ENCODE measurements at places on chromosomes 3 and 15. TPM values are rescaled to one million over a fixed set of nuclear protein-coding genes. Genes with fewer than 3 reads are reported as not detected.

The DPPA4 gene
- not detected for total RNA-seq

The RIOX2 gene
- total RNA-seq = 26.1 TPM

The AQP9 gene
- total RNA-seq = not detected

The EFHB gene
- total RNA-seq = 0.33 TPM

The CD200 gene
- 10.2 TPM for total RNA-seq

The REC114 gene
- total RNA-seq = not detected

The ZFAND6 gene
- 122 TPM for total RNA-seq

The ADCY5 gene
- total RNA-seq = not detected

The SOX2 gene
- total RNA-seq = not detected

The PDCD7 gene
- total RNA-seq = 23.4 TPM

The FBXO40 gene
- total RNA-seq = not detected

The TMEM108 gene
- 0.10 TPM for total RNA-seq

The APH1B gene
- 17.8 TPM for total RNA-seq

The STAB1 gene
- total RNA-seq = 267 TPM

The CCDC13 gene
- not detected for total RNA-seq

The ACKR2 gene
- not detected for total RNA-seq

The ZBTB47 gene
- total RNA-seq = 22.9 TPM

The STRC gene
- total RNA-seq = not detected
